ENCODE measurements at places on chromosomes 13 and 19. TPM values are rescaled to one million over a fixed set of nuclear protein-coding genes. Genes with fewer than 3 reads are reported as not detected.

DNA sequence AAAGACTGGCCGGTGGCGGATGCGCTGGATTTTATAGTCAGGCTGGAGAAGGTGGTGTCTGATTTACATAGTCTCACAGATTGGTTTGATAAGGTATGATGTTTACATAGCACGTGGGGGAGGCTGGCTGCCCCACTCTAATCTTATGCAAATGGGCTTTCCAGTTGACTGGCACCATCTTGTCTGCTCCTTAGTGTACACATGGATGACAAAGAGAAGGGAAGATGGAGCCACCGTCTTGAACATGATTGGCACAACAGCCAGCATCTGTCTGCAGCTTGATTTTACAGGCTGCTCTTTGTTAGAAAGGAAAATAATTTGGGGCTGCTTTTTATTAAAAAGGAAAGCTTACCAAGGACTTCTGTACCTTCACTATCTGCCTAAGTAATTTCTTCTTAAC is 265.2 kb upstream of the MAB21L1 start:
- DNase-seq, result no peak

- DNase-seq, result peak; percentile 99
Observed at GRCh38 chr19:45485305-45486077, 11.4 kb downstream of the RTN2 start.

GRCh38 chr19:10546817-10547216 is 3.1 kb downstream of the ATG4D start:
- DNase-seq, result no peak

- DNase-seq, result no peak
Observed at GRCh38 chr13:72544042-72544441, 183.4 kb downstream of the MZT1 start.

B3GNT3 gene
- total RNA-seq, result not detected

DNA sequence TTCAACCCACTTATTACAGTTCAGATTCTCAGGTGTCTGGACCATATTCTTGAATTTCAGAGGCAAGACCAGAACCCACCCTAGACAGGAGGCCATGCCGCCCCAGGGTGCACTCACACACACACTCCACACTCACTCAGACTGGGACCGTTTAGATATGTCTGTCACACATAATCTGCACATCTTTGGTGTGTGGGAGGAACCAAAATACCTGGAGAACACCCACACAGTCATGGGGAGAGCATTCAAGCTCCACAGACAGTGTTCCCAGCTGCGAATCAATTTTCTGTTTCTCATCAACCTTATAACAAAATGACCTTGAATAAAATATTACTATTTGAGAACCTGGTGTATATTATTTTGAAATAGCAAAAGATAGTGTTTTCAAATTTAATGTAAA is 2353.0 kb downstream of the PCDH9 start:
- DNase-seq, result no peak

- no peak for DNase-seq
Observed at GRCh38 chr19:30851646-30852045, 479.5 kb downstream of the ZNF536 start.

PSG2 gene
- total RNA-seq, result not detected

DNA sequence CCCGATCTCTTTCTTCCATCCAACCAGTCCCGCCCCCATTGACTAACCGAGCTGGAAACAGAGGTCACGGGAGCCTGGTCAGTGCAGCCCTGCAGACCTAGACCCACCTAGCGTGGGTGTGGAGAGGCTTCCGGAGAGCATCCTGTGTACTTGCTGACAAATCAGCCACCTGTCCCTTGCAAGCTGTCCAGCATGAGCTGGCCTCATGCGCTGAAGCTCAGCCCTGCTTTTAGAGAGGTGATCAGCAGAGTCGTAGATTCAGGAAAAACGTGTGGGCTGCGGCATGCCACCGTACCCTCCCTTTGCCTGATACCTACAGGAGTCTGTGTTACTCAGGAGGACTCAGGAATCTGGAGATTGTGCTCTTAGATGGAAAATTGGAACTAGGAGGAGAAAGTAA is 80.3 kb upstream of the UQCRFS1 start:
- DNase-seq, result no peak

NAXD gene
- 46.9 TPM for total RNA-seq

- DNase-seq, result no peak
Observed at GRCh38 chr13:76597868-76598267, 288.3 kb downstream of the KCTD12 start.

DNA sequence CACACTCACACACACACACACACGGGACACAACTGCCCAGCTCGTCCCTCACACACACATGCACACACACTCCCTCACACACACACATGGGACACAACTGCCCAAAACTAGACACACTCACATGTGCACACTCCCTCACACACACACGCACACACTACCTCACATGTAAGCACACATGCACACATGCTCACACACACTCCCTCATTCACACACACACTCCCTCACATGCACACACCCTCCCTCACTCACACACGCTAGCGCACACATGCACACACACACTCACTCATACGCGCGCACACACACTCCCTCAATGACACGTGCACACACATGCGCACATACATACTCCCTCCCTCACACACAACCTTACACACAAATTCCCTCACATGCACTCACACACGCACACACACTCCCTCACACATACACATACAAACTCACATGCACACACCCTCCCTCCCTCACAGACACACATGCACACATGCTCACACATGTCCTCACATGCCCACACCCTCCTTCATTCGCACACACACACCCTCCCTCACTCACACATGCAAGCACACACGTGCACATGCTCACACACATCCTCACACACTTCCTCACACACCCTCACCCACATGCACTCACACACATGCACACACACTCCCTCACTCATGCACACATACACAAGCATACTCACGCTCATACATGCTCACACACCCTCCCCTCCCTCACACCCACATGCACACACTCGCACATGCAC is 9.0 kb upstream of the RASA3 start:
- DNase-seq, result no peak
